AG09309 (cell line): ENCODE measurements at places on chromosomes 1 and 21.

GRCh38 chr1:14141656-14142055, 441.7 kb downstream of the PRDM2 start:
- DNase-seq: no peak

GRCh38 chr1:115099693-115100050, 10.4 kb upstream of the TSPAN2 start:
- no peak for DNase-seq

DNA sequence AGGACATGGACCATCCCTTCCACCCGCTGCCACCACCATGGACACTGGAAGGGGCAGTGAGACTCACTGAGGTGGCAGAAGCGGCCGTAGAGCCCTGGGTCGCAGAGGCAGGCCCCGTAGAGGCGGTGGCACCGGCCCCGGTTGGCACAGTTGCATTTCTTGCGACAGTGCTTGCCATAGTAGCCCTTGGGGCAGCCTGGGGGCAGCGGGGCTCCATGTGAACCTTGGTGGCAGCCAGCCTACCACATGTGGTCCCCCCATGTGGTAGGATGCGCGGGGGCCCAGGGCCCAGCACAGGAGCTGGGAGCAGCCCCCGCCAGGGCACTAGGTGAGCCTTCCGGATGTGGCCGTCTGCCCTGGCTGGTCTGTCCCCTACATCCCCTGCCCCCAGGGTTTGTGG, 51.6 kb downstream of the ARHGEF16 start:
- no peak for DNase-seq

DNA sequence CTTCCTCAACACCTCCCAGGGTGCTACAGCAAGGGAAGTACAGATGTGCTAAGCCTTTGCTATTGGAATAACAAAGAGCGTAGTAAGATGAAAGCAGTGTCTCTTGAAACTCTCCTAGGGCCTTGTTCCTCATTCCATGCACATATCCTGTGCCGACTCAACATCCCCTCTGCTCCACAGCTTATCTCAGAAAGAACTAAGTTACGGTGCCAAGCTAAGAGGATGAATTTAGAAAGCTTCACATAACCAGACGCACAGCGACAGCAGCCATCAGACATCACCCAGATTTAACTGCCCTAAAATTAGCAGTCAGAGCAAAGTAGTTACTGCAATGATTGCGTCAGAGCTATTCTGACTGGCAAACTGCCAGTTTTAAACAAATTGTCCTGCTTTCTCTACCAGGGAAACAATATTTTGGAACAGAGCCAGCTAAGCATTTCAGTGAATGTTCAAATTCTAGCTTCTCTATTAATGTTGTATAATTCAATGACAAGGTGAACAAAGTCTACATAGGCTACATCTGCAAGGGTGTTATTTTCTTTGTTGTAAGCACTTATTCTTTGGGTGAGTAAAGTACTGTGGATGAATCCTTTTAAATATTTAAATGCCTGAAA, 9.5 kb downstream of the SIPA1L2 start:
- DNase-seq: no peak

GRCh38 chr1:198902655-198903054, 263.8 kb downstream of the PTPRC start:
- no peak for DNase-seq
